Stimulated activated CD8-positive, alpha-beta memory T cell treated with anti-CD3 and anti-CD28 coated beads, Interleukin-15, amount 100 ng/mL, for 48 hours (primary cell): ENCODE measurements at places on chromosomes 3 and 15.

DNA sequence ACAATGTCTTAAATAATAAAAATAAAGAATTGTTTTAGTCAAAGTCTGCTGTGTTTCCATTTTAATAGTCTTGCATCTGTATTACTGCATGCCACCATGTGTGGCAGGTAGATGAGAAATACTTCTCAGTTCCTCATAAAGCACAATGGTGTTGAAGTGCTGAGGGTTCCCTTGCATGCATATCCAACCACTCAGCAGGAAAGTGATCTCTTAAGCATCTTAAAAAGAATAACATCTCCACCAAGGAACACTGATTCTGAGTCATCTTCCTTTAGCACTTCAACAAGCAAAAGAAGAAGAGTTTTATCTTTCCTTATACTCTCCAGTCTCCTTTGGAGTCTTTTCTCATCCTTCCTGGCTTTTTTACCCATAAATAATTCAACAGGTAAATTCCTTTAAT is 602.0 kb downstream of the TBL1XR1 start:
- no peak for DNase-seq

GRCh38 chr3:30945291-30945690 is 50.8 kb upstream of the GADL1 start:
- no peak for DNase-seq

GRCh38 chr15:32099097-32099785 is 68.9 kb downstream of the CHRNA7 start:
- DNase-seq: no peak

DNA sequence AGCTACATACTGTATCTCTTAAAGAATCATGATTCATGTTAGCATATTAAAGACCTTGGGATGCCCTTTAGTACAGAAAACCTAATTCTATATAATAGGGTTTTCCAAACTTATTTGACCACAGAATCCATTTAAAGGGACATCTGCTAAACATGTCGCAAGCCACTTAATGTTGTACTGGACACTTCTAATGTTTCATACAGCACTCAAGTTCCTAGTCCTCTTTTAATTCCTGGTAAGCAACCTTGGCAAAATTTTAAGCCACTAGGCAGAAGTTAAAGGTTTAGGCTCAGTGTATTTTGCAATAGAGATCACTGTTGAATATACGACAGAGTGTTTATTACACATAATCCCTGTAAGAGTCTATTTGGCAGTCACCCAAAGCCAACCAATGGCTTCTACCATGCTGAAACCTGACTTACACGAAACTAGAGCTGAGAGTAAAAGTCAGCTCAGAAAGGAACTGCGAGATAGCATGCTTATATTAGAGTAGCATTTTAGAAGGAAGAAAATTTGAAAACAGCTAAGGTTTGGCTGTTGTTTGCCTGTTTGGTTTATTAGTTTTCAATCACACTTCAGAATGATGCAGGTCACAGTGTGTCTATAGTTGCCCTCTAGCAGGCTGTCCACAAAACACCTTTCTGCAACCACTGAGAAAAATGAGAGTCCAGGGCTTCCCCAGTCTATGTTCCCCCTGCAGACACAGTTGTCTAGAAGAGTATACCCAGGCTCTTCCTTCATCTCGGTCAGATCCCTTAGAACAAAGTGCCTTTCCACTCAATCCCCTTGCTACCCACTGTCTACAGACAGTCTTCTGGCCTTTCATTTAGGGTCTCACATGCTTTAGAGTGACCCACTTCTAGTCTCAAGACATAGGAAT is 104.4 kb downstream of the FMN1 start:
- DNase-seq: no peak

DNA sequence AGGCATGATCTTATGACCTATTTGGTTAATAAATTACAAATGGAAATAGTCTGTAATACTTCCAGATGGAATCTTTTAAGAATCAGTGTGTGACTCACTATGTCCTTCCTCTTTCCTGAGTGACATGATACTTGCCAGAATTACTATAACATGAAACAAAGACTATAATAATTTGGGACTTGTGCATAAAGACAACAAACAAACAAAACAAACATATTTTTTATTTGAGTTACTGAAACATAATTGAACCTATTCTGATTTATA is 1268.1 kb downstream of the OTOL1 start:
- DNase-seq: no peak

DNA sequence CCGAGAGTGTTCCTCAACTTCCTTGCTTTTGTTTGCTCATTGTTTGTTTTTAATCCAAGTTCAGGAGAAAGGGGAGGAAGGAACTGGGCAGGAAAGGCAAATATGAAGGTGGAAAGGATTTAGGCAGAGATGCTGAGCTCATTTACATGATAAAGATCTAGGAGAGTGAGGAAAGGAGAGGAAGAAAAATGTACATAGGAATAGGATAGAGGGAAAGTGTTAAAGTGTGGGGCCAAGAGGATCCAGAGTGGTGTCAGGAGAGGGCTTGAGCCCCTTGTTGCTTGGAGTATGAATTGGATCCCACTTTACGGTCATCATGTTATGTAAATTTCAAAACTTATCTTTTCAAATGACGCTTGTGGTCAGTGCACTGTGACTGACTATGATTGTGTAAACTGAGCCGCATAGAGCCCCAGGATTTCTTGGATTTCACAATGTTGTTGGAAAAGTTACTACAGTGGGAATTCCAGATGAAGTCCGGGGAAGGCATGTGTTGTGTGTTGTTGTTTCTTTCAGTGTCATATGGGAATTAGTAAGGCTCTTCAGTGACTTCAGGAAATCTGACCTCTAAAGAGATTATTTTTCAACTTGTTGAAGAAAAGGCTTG is 15.0 kb upstream of the PLD1 start:
- no peak for DNase-seq

- DNase-seq: no peak
These were observed 158.8 kb downstream of the POLR2M start for GRCh38 chr15:57865294-57865693.

DNA sequence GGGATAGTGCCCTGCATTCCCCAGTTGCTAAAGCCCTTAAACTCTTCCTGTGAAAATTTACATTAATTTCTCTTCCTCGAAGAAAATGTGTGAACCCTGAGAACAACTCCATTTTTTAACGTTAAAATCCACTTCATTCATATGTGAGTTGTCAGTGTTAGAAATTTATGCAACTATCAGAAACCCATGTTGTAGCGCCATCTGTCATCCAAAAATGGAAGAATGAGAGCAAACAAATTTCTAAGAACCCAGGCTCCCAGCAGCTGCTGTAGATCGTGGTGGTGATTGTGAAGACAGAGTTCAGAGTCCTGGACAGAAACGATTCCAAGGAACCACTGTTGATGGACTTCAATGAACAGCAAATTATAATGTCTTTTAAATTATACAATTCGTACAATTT is 179.7 kb upstream of the NDN start:
- DNase-seq: no peak
